NCI-H1694 treated with DMSO at 0.1 percent for 48 hours (cell line): ENCODE measurements at places on chromosomes 6 and 20.

DNA sequence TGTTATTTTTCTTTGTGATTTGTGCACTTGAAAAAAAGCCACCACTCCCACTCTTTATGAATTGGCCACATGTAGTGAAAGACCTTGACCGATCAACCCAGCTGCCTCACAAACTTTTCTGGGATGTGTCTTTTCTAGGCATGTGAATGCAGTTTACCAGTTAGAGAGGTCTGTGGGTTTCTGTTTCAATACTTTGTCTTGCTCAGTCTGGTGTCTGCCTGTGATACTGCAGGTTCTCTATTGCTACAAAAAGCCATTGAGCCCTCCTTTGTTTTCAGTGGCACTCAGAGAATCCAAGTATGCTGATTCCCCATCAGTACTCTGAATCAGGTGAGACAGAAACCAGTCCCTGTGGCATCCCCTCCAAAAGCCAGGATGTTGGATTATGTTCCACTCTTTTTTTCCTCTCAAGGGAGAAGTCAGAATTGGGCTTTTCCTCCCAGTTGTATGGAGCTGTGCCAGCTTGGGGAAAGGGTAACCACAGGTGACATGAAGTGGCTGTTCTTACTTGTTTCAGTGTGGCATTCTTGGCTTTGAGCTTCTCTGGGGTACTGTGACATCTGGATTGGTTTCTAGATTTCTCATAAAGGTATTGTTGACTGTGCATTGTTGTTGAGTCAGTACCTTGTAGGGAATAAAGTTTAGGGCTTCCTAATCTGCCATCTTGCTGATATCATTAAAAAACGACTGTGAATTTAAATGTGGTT is 26.3 kb upstream of the ZFP64 start:
- DNase-seq: no peak

DNA sequence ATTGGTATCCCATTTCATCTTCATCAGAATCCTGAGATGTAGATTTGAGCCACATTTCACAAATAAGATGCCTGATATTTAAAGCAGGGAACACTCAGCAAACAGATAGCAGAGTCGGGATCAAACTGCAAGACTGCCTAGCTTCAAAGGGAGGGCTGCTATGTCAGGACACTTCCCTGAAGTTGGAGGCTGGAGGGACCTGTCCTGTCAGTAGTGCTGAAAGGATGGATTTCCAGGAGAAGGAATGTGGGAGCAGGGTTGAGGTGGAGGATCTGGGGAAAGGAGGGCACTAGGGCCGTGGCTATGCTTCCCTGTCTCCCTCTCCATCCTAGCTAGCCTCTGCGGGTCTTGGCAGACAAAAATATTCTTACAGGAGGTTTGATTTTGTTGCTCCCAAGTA is 32.2 kb downstream of the COX4I2 start:
- no peak for DNase-seq

- no peak for DNase-seq
These were observed 217.6 kb upstream of the PDE10A start for GRCh38 chr6:165880686-165881085.

GRCh38 chr6:90144928-90145555 is 151.6 kb downstream of the BACH2 start:
- no peak for DNase-seq

- DNase-seq: no peak
These were observed 30.4 kb downstream of the SERPINB9 start for GRCh38 chr6:2872423-2873358.

DNA sequence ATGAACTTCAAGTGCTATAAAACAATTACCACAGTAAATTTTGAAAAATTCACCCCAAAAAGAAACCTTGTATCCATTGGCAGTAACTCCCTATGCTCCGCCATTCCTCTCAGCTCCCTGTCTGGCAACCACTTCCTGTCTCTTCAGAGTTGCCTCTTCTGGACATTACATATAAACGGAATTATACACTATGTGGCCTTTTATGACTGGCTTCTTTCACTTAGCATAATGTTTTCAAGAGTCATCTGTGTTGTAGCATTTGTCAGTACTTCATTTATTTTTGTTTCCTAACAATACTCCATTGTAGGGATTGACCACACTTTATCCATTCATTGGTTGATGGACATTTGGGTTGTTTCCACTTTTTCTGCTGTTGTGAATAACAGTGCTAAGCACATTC is 50.1 kb downstream of the CEP43 start:
- DNase-seq: no peak

- no peak for DNase-seq
These were observed 166.9 kb downstream of the EYA2 start for GRCh38 chr20:47061549-47061948.

GRCh38 chr6:37417393-37417792 is 15.6 kb upstream of the CMTR1 start:
- DNase-seq: no peak

DNA sequence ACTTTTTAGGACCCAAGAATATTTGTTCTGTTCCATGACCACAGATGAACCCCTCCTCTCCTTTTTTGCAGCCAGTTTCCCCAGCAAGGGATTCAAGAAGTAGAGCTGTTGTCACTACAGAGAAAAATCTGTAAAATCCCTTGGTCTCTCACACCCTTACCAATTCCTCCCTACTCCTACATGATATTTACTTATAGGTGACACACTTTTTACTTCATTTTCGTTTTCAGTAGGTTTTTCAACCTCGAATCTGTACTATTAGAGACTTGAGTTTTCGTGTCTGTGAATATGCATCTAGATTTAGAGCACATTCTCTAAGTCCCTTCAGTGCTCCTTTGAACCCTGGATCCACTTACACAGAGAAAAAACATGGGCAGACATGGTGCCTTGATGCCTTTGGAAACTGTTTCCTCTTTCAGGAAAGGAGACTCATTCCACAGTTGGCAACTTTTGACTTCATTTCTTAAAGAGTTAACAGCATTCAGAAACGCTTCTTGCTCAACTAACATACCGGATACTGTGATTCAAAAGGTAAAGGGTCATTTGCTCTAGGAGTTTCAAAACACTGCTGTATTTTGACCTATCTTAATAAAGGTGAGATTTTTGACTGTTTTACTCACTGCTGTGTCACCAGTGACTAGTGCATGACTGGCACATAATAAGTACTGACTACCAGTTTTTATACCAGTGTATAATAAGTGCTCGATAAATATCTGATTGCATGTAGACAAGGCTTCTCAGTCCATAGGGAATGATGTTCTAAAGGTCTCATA is 50.6 kb downstream of the LAMA4 start:
- no peak for DNase-seq

- no peak for DNase-seq
These were observed 58.4 kb downstream of the PTPN1 start for GRCh38 chr20:50568549-50568942.

GRCh38 chr20:55544638-55545037 is 460.7 kb downstream of the CBLN4 start:
- DNase-seq: no peak

GRCh38 chr6:140806431-140806830 is 1326.3 kb upstream of the GJE1 start:
- no peak for DNase-seq

- no peak for DNase-seq
These were observed 20.3 kb upstream of the SYNDIG1 start for GRCh38 chr20:24449026-24449720.

- no peak for DNase-seq
These were observed 1.0 kb upstream of the STMND1 start for GRCh38 chr6:17100806-17101205.

- DNase-seq: no peak
These were observed 38.5 kb downstream of the DLGAP4 start for GRCh38 chr20:36344517-36345132.

DNA sequence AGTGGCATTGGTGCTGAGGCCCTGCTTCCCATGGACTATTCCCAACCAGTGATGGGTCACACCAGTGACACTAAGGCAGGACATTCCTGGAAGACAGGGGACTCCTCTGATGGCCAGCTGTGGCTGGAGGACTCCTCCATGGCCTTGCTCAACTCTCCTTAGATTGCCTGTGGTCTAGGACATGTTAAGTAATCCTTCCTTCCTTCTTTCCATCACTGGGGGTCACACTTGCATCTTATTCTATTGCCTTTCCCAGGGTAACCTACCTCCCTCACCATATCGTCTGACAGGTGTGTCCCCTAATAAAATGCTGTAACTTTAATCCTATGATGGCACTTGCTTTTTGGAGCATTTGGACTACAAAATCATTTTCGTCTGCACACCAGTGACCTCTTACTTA is 24.5 kb upstream of the HLA-A start:
- DNase-seq: no peak

- DNase-seq: no peak
These were observed 460.1 kb upstream of the MANEA start for GRCh38 chr6:95117236-95117635.

DNA sequence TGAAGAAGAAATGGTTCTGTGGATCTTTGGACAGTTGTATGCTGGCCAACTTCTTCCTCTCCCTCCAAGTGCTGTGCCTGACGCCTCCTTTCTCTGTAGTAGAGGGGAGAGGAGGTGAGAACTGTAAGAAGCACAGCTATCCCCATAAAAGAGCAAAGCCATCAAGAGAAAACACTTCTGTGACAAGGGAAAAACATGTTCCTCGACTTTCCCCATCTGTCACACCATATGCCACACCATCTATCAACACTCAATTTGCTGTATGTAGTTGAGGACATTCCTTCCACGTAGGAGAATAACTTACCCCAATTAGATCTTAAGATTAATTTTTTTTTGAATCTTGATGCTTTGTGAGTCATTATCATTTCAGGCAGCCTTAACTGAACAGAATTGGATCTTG is 156.2 kb upstream of the PLCB4 start:
- peak; percentile 81 for DNase-seq

- no peak for DNase-seq
These were observed 6.6 kb downstream of the NTSR1 start for GRCh38 chr20:62715201-62715600.
